ENCODE measurements at places on chromosomes 7 and 10. TPM values are rescaled to one million over a fixed set of nuclear protein-coding genes. Genes with fewer than 3 reads are reported as not detected.

The MYH16 gene
- not detected for total RNA-seq

- H3K27ac ChIP-seq = no peak overlapping the region
- no peaks in the 10 kb centered on the region for H3K4me1 ChIP-seq
- no peaks in the 10 kb centered on the region for H3K27me3 ChIP-seq
- no peak for DNase-seq
Measured at GRCh38 chr10:47087667-47088066, 176.4 kb downstream of the PTPN20 start.

DNA sequence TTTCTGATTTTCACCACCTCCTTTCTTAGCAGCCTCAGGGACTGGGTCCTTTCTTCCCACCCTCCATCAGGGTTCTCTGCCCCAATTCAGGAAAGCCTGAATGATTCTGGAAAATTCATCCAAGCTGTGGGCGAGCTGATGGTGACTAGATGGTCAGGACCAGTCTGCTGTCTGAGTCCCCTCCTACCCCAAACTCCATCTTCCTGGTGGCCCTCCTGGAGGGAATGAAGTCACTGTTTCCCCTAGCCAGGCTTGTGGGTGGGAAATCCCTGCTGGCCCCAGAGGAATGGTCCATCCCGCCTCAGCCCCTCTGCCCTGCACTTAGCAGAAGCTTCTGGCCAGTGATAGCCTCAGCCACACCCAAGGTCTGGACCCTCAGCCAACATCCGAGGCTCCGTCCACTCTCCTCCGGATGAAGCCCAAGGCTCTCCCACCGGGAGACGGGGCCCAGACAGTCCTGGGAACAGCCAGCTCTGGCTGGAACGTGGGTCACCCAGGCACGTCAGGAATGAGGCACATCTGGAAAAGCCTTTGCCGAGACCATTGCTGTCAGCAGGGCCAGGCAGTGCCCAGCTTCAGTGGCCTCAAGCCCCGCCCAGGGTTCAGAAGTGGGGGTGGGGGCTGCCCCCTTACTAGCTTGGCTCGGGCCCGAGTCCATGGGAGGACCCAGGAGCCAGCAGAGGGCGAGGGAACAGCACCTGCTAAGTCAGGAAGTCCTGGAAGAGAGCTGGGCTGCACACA is 4.0 kb upstream of the AQP1 start:
- H3K4me1 ChIP-seq = peaks cover 9% of the 10 kb centered on the region
- H3K36me3 ChIP-seq = no peaks in the 10 kb centered on the region
- no peak for DNase-seq
- no peak overlapping the region for H3K27ac ChIP-seq
- H3K4me3 ChIP-seq = no peak overlapping the region

DNA sequence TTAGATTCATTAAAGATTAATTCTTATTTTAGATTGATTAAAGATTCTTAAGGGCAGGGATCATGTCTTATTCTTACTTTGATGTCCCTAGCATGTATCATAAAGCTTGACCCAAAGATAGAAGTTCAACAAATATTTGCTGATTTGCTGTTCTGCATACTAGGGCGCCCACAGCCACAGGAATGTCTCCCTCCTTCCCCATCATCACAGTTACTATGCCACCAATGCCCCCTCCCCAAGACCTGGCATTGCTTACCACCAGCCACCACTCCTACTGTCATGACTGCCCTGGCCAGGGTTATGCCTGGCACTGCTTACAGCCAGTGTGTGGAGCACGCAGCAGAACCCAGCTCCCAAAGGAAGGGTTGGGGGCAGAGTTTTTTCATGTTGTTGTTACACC is 86.7 kb upstream of the AGK start:
- no peak for DNase-seq
- H3K4me3 ChIP-seq = no peak overlapping the region
- H3K27ac ChIP-seq = no peak overlapping the region
- no peaks in the 10 kb centered on the region for H3K27me3 ChIP-seq

The CYP26C1 gene
- 0.13 TPM for total RNA-seq

- DNase-seq = no peak
- H3K27me3 ChIP-seq = no peaks in the 10 kb centered on the region
- no peak overlapping the region for H3K27ac ChIP-seq
- peaks cover 9% of the 10 kb centered on the region for H3K4me1 ChIP-seq
Measured at GRCh38 chr10:62459500-62459899, 85.3 kb downstream of the ZNF365 start.

The SHTN1 gene
- 43.6 TPM for total RNA-seq

The PGAM2 gene
- 12.3 TPM for total RNA-seq

The GPR158 gene
- total RNA-seq = 1.9 TPM

DNA sequence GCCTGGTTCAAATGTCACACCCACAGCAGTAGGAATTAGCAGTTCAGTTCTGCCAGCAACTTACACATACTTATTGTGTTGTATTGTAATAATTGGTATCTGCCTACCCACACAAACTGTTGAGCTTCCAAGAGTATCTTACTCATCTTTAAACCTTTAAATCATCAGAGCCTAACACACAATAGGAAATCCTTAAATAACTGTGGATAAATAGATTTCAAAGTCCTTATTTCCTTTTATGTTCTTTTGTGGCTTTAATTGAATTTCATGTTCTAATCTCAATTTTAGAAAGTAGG is 3.9 kb downstream of the CASD1 start:
- no peaks in the 10 kb centered on the region for H3K36me3 ChIP-seq
- no peak overlapping the region for H3K27ac ChIP-seq
- H3K4me1 ChIP-seq = peaks cover 30% of the 10 kb centered on the region
- H3K27me3 ChIP-seq = no peaks in the 10 kb centered on the region
- H3K4me3 ChIP-seq = no peak overlapping the region
- DNase-seq = no peak

The CLRN3 gene
- total RNA-seq = not detected

- H3K27me3 ChIP-seq = no peaks in the 10 kb centered on the region
- no peaks in the 10 kb centered on the region for H3K36me3 ChIP-seq
- H3K4me3 ChIP-seq = no peak overlapping the region
- no peak for DNase-seq
- H3K27ac ChIP-seq = no peak overlapping the region
Measured at GRCh38 chr10:48931188-48931587, 8.5 kb downstream of the LRRC18 start.

DNA sequence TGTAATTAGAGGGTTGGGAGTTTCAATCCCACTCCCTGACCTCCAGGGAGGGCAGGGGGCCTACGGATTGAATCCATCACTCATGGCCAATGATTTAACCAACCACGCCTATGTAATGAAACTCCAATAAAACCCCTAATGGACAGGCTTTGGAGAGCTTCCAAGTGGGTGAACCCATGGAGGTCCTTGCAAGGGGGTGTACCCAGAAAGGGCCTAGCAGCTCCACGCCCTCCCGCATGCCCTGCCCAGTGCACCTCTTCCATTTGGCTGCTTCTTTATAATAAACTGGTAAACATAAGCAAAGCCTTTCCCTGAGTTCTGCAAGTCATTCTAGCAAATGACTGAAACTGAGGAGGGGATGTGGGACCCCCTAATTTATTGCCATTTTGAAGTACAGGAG is 280.1 kb downstream of the FRMD4A start:
- H3K36me3 ChIP-seq = no peaks in the 10 kb centered on the region
- DNase-seq = no peak
- H3K27ac ChIP-seq = no peak overlapping the region
- H3K27me3 ChIP-seq = no peaks in the 10 kb centered on the region
- no peak overlapping the region for H3K4me3 ChIP-seq

Measured in thyroid gland (tissue), 4 donors.